CD8-positive, alpha-beta memory T cell (primary cell): ENCODE measurements at places on chromosomes 7 and 10.

DNA sequence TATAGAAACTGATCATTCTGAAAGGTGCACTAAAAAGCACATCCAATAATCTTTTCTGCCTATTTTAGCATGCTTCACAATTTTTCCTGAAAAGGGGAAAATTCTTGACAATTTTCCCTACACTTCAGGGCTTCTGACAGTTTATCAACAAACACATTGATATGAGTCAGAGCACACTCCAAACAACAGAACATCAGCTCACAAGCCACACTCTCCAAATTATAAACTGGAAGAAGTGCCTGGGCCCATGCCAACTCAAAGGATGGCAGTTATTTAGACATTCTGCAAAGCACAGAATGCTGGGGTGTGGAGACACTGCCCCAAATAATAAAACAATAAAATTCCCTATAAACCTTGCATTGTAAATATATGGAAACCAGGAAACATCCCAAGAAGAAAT, 90.8 kb downstream of the ELAPOR2 start:
- no peak for DNase-seq

- no peak for DNase-seq
Observed at GRCh38 chr7:71414490-71414889, 282.5 kb downstream of the GALNT17 start.

- no peak for DNase-seq
Observed at GRCh38 chr7:13037216-13037615, 349.8 kb downstream of the ARL4A start.

- DNase-seq = no peak
Observed at GRCh38 chr10:4266416-4267085, 481.5 kb upstream of the KLF6 start.

DNA sequence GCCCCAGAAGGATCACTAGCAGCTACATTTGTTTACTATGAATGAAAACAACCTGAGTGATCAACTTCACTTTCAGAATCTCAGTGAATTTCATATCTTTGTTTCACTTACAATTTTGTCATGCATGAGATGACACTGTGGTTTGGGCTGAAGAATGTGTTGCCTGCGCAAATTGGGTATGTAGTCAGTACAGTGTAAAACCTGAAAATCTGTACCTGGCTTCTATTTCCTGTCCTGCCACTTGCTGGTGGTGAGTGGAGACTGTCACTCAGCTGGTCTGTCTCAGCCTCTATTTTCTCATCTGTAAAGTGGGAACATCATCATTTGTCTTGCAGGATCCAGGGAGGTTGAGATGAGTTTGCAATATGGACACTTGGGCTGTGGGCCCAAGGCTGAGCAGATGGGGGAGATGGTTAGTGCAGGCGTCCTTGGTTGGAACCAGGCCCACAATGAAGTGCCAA, 118.0 kb downstream of the WDFY4 start:
- no peak for DNase-seq

GRCh38 chr7:46257761-46258448, 336.8 kb upstream of the IGFBP3 start:
- no peak for DNase-seq

GRCh38 chr7:37065779-37066271, 341.5 kb upstream of the AOAH start:
- DNase-seq = no peak
